ENCODE measurements at places on chromosomes 1 and 21. TPM values are rescaled to one million over a fixed set of nuclear protein-coding genes. Genes with fewer than 3 reads are reported as not detected.

GRCh38 chr1:22773981-22774832 lies 63.6 kb downstream of the EPHB2 start:
- peak; percentile 22 for DNase-seq

- peak; percentile 52 for DNase-seq
Measured at GRCh38 chr1:151693057-151693651, 23.4 kb downstream of the CELF3 start.

GRCh38 chr1:3895279-3895950 lies 4.7 kb downstream of the C1orf174 start:
- no peak for DNase-seq

Gene ACTL8
- not detected for total RNA-seq
